Fibroblast of upper back skin (primary cell): ENCODE measurements at places on chromosomes 3 and 15.

GRCh38 chr3:194686816-194687637, 1.3 kb downstream of the FAM43A start:
- peak; percentile 35 for DNase-seq

DNA sequence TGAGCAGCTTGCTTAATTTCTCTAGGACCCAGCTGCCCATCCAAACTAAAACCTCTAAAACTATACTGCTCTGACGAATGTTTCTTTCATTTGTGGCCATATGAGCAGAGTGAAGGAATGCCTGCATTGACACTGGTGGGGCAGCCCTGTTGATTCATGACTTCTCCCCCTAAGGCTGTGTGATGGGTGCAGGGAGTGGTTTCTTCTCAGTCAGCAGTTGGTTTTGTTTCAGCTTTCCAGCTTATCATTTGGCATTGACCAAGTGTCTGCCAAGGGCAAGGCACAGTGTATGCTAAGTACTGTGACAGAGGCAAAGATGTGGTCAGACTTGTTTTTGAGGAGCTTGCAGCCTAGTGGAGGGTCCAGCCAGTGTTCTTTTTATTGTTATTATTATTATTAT, 4.7 kb downstream of the ABHD6 start:
- DNase-seq = no peak

- no peak for DNase-seq
Measured at GRCh38 chr3:51282931-51283330, 102.2 kb upstream of the MANF start.

DNA sequence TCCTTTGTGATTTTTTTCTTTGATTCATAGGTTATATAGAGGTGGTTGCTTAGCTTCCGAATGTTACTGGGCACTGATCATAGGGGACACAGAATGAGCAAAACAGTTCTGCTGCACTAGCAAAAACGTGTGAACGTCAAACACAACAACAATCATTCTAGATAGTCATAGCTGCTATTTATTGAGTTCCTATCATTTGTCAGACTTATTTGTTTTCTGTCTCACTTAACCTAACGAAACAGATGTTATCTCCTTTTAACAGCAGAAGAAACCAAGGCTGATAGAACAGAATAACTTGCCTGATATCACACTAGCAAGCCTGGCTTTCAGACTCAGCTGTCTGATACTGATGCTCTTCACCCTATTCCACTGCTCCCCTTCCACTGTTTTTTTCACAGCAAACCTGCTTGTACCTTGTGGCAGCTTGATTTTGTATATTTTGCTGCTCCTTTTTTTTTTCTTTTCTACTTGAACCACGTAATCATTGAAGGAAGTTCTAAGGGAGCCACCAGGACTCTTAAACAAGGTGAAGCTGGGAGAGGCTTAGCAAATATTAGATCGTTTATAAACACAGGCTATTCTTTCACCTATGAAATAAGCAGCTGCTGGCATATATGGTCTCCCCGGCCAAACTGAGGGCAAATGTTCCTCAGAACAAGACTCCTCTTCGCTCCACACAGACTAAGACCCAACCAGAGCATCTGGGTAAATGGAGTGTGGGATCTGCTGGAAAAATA, 78.8 kb downstream of the MCF2L2 start:
- DNase-seq = no peak

DNA sequence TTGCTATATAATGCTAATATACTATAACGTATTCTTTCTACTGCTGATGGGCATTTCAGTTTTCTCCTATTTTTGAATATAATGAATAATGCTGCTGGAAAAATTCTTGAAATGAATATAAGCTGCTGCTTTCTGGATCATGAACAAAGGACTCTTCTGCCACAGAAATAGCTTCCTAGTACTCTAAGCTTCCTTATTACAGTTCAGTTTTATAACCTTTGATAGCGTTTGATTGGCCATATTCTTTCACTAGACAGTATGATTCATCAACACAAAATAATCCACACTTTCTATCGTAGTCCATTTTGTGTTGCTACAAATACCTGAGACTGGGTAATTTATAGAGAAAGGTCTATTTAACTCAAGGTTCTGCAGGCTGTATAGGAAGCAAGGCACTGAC, 16.4 kb upstream of the UBE3A start:
- no peak for DNase-seq

- no peak for DNase-seq
Measured at GRCh38 chr3:18723206-18723810, 298.2 kb upstream of the SATB1 start.

GRCh38 chr3:81742581-81742980, 18.9 kb downstream of the GBE1 start:
- DNase-seq = no peak

- DNase-seq = no peak
Measured at GRCh38 chr3:72169561-72170472, 384.9 kb upstream of the PROK2 start.

DNA sequence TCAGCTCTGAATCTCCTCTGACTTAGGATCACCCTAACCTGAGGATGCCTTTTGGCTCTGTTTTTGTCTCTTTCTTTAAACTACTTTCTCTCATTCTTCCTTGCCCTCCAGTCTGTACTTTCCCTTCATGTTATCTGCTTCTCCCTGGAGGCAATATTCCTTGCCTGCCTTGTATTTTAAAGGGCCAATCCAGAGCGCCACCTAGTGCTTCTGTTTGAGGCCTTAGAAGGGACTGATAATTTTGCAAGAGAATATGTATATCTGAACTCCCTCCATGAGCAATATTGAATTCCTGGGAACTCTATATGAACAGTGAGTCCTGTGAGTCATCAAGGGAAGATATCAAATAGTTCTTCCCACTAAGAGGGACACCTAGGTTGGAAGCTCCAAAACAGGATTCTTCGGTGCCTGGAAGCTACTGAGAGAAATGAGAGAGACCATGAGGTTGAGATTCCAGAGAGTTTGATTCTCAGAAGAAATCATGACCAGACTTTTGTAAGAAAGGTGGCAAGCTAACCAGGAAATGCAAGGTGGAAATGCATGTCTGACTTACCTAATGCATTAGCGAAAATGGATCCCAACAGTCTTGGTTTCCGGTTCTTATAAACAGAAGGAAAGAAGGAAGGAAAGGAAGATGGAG, 203.8 kb upstream of the CD96 start:
- peak; percentile 87 for DNase-seq

GRCh38 chr3:197496746-197497125, 59.0 kb downstream of the BDH1 start:
- peak; percentile 53 for DNase-seq

GRCh38 chr3:173630849-173631248, 233.3 kb downstream of the NLGN1 start:
- DNase-seq = no peak

- DNase-seq = no peak
Measured at GRCh38 chr15:89111961-89112340, 23.7 kb downstream of the ABHD2 start.

DNA sequence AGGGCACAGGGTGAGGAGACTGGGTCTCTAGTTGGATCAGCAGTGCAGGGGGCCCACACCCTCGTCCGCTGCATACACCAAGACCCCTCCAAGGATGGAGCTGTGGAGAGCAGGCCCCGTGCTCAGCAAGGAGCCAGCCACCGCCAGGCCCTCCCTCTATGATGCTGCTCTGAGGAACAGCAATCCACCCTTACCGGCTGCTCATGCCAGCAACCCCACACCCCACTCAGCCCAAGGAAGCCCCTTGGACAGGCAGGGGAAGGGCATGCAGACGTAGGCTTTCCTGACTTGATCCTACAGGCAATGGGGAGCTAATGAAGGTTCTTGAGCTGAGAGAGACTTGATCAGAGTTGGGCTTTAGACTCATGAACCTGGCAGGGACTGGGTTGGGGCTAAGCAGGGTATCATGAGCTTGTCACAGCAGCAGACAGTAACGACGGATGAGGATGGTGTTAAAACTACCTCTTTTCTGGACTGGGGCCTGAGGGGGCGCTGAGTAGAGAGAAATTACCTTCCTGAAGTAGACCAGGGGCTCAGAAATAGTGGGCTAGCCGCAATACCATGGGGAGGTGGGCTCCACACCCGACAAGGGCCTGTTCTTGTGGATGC, 50.5 kb upstream of the FGD5 start:
- DNase-seq = no peak

DNA sequence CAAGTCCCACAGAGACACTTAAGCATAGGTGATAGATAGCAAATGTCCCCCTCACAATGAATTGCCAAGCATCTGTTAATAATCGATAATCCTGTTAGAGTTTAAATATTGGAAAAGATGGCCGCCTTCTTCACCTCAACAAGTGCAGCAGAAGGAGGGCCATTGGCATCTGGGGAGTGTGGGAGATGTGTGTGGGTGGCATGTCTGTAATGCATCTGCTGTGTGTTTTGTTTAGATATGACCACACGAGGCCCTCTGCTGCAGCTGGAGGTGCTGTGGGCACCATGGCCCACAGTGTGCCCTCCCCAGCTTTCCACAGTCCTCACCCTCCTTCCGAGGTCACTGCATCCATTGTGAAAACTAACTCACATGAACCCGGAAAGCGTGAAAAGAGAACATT, 12.9 kb downstream of the MKRN2 start:
- DNase-seq = no peak
